ENCODE measurements at places on chromosomes 11 and 22.
A peak's percentile ranks its signal among the peaks of the same experiment; 100 is the strongest.

DNA sequence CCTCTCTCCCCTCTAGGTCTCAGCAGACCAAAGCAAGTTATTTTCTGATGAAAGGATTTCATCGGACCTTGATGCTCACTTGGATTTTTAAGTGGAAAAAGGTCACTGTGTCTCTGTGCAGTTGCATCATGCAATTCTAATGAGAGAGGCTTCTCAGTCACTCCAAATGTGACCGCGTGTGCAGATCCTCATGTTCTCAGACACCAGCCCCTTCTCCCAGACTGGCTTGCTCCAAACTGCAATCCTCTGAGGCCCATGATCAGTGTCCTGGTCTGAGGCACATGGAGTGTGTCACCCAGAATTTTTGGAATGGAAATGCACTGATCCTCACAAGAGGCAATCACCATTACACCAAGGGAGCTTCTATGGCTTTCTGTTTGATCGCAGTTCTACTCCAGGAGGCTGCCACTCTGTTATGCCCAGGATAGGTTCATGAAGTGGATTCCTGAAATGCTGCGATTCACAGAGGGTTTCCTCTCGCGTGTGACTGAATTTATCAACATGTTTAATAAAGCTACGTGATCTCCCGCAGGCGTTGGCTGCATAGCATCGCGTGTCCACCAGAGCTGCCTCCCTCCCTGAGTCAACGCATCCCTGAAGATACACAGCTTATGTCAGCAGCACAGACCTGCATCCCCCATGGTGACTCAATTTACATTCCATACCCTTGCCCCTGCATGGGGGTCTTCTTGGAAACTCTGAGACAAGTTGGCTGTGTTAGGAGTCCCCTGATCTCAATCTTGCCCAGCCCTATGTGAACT is 544.6 kb upstream of the B3GAT1 start:
- no peaks in the 10 kb centered on the region for H3K27me3 ChIP-seq
- no peaks in the 10 kb centered on the region for H3K36me3 ChIP-seq
- DNase-seq = no peak
- H3K4me1 ChIP-seq = no peaks in the 10 kb centered on the region
- no peak overlapping the region for H3K4me3 ChIP-seq
- H3K27ac ChIP-seq = no peak overlapping the region

DNA sequence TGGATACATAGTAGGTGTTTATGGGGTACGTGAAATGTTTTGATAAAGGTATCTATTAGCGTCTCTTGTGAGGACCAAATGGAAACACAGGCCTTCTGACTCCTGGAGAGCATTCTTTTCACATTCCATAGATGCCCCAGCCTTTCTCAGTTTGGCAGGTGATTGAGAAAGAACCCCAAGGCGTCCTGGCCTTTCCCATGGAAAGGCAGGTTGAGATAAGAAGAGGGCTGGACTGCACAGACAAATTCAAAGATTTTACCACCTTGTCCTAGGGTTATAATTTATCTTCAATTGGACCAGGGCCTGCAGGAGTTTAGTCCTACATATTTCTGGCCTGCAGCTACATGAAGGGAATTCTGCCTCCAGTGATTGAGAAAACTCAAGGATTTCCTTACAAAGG is 661 bp upstream of the OLFML1 start:
- peaks cover 6% of the 10 kb centered on the region for H3K4me1 ChIP-seq
- no peaks in the 10 kb centered on the region for H3K36me3 ChIP-seq
- H3K27me3 ChIP-seq = no peaks in the 10 kb centered on the region
- no peak overlapping the region for H3K4me3 ChIP-seq
- H3K27ac ChIP-seq = no peak overlapping the region
- DNase-seq = no peak

- H3K27me3 ChIP-seq = no peaks in the 10 kb centered on the region
- H3K4me3 ChIP-seq = no peak overlapping the region
- H3K27ac ChIP-seq = no peak overlapping the region
Measured at GRCh38 chr22:40975366-40975765, 24.2 kb downstream of the RBX1 start.

DNA sequence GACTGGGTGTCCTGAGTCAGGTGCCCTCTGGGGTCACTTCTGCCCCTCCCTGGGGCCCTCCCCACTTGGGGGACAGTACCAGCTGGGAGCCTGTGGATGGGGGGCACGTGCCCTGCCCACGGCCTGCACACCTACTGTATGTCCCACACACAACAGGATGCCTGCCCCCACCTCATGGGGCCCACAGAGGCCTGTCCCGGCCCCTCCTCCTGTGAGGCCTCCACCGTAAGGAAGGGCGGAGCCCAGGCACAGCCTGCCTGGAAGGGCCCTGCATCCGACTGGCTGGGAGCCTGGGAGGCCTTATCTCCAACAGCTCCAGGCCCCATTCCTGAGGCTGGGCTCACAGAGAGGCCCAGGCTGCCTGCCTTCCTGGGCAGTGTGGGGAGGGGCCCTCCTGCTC is 47.8 kb downstream of the BRSK2 start:
- DNase-seq = no peak
- no peak overlapping the region for H3K27ac ChIP-seq
- H3K27me3 ChIP-seq = no peaks in the 10 kb centered on the region
- H3K4me1 ChIP-seq = peaks cover 17% of the 10 kb centered on the region
- peaks cover 2% of the 10 kb centered on the region for H3K36me3 ChIP-seq

- peaks cover 20% of the 10 kb centered on the region for H3K4me1 ChIP-seq
- H3K36me3 ChIP-seq = no peaks in the 10 kb centered on the region
- no peak for DNase-seq
- H3K27ac ChIP-seq = no peak overlapping the region
Measured at GRCh38 chr11:93823210-93823609, 27.2 kb downstream of the VSTM5 start.

DNA sequence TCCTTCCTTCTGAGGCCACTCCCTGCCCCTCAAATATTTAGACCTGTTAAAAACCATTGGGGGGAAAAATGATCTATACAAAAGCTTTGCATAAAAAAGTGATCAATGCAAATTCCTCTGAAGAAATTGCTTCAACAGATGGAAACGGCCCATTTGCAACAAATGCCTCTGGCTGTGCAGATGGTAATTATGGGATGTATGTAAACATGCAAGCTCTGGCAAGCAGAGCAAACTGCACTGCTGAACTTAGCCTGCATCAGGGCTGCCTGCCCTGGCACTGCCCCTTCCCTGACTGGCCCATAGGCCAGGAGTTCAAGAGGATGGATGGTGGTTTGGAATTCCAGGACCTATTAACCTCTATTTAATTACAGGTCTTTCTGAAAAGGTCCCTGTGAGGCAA is 388.7 kb downstream of the MIAT start:
- peaks cover 14% of the 10 kb centered on the region for H3K4me1 ChIP-seq
- H3K4me3 ChIP-seq = no peak overlapping the region
- no peak for DNase-seq
- H3K27ac ChIP-seq = no peak overlapping the region
- no peaks in the 10 kb centered on the region for H3K36me3 ChIP-seq

- H3K36me3 ChIP-seq = peaks cover 31% of the 10 kb centered on the region
- no peaks in the 10 kb centered on the region for H3K27me3 ChIP-seq
- no peaks in the 10 kb centered on the region for H3K4me1 ChIP-seq
Measured at GRCh38 chr11:74909385-74909784, 39.5 kb downstream of the XRRA1 start.

DNA sequence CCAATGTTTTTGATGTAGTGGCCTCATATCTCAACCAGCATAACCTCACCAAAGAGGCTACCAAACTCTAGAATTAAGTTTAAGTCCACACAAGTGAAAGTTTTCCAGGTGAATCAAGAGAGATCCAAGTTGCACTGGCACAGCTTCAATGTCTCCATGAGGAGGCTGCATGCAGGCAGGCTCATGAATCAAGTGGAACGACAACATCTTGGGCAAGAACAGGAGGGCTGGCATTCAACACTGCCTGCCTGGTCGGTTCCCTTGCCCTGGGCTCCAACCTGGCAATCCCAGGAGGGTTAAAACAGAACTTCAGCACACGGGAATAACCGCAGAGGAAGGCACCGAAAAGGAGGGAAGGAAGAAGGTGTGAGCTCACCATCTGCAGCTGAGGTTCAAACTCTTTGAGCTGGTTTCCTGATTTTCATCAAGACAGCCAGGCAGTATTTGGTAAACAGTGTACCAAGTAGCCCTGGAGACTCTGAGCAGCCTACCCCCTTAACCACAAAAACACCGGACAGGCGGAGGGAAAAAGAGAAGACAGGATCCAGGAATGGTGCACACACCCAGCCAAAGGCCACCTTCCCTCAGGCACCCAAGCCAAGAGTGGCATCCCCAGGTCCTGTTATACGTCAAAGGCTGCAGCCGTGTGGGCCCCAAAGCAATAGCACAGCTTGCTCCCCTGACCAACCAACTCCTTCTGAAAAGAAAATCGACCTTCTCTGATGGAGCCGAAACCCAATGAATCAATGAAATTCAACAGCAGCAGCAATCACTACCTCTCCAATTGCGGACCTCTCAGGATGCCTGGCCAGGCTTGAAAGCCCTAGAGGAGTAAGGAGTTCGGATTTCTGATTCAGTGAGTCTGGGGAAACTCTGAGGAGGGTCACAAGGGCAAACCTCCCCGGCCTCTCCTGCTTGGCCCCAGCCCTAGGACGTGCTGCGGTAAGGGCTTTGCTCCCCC is 1.3 kb downstream of the PACSIN2 start:
- H3K27me3 ChIP-seq = no peaks in the 10 kb centered on the region
- no peaks in the 10 kb centered on the region for H3K36me3 ChIP-seq
- H3K4me1 ChIP-seq = peaks cover 15% of the 10 kb centered on the region
- peak; percentile 35 for DNase-seq

GRCh38 chr22:20551805-20552442 is 44.5 kb downstream of the MED15 start:
- no peak overlapping the region for H3K4me3 ChIP-seq
- peak overlapping the region; percentile 21 for H3K27ac ChIP-seq
- DNase-seq = no peak

DNA sequence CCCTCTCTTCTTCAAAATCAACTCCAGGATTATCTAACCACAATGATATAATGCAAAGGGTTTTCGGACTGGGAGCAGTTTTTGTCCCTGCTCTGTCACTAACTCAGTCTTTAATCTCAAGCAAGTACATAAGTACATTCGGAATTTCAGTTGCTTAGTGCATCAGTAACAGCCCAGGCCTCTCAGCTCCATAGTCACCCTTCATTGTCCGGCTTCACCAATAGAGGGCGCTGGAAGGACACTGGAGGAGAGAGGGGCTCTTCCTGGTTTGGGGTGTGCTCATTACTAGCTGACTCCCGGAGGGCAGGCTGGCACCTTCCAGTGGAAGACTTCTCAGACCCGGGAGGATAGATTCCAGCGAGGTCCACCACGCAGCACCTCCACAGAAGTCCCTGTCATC is 90.4 kb upstream of the PDGFD start:
- H3K27ac ChIP-seq = no peak overlapping the region
- peak; percentile 71 for DNase-seq
- no peaks in the 10 kb centered on the region for H3K36me3 ChIP-seq
- H3K27me3 ChIP-seq = no peaks in the 10 kb centered on the region
- no peak overlapping the region for H3K4me3 ChIP-seq
- H3K4me1 ChIP-seq = no peaks in the 10 kb centered on the region

DNA sequence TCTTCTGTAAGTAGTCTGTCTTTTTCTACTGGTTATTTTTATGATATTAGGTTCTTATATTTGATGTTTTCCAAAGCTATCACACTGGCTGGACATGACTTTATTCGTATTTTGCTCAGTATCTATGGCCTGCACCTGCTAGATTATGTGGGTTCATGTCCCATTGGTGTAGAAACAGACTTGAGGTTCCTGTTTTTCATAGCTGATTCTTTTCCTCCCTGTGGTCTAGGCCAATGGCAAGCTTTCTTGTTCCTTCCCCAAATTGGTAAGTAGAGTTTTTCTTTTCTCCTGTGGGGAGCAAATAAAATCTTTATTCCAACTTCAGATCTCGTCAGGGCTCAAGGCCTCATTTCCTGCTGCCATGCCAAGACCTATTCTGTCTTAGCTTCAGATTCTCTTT is 30.2 kb upstream of the SWAP70 start:
- peaks cover under 1% of the 10 kb centered on the region for H3K4me1 ChIP-seq
- H3K36me3 ChIP-seq = no peaks in the 10 kb centered on the region
- no peak overlapping the region for H3K27ac ChIP-seq
- H3K4me3 ChIP-seq = no peak overlapping the region

DNA sequence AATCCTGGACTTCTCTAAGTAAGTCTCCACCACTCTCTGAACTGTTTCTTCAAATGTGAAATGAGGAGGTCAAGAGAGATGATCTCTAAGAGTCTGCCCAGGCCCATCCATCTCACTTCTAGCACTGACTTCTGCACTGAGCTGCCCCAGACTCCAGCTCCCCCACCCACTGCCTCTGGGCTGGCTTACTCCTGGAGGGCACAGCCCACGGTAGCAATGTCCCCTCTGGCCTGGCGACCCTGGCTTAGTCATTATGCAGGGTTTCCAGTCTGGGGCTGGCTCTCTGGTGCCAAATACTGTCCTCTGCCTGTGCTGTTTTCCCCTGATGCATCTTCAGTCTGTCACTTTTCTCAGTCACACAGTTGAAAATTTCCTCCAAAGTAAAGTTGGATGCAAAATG is 60.9 kb downstream of the PKNOX2 start:
- no peak overlapping the region for H3K4me3 ChIP-seq
- DNase-seq = no peak
- H3K27ac ChIP-seq = no peak overlapping the region
- no peaks in the 10 kb centered on the region for H3K27me3 ChIP-seq

DNA sequence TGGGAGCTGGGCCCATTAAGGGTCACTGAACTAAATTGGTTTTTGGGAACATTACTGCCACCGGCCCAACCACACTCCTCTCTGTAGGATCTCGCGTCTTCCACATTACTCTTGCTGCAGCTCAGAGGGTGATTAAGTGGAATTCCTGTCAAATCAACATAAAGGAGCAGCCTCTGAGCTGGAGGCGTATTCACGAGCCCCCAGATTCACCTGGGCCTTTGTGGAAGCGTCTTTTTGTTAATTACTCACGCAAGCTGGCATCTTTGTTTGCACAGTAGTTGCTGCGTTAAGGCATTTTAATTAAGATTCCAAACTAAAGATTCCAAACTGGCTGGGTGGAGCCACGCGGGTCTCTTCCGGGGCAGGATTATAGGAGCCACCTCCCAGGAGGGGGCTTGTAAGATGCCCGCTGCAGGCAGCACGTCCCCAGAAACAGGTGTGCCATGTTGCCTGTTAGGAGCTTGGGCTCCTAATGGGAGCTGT is 21.5 kb upstream of the RFPL3 start:
- DNase-seq = peak; percentile 78
- H3K36me3 ChIP-seq = no peaks in the 10 kb centered on the region
- H3K27ac ChIP-seq = peak overlapping the region; percentile 99
- no peak overlapping the region for H3K4me3 ChIP-seq

Measured in neuronal stem cell (in vitro differentiated cells).